ENCODE measurements at places on chromosomes 5 and 9. TPM values are rescaled to one million over a fixed set of nuclear protein-coding genes. Genes with fewer than 3 reads are reported as not detected.

GRCh38 chr5:141913560-141914198 lies 10.0 kb upstream of the DELE1 start:
- no peak for DNase-seq

- no peak for DNase-seq
Measured at GRCh38 chr5:132799392-132799791, 13.7 kb upstream of the SOWAHA start.

Gene FIBCD1
- 0.29 TPM for total RNA-seq

- no peak for DNase-seq
Measured at GRCh38 chr5:146840016-146840415, 38.5 kb downstream of the PPP2R2B start.

GRCh38 chr5:172147857-172148256 lies 40.2 kb downstream of the STK10 start:
- DNase-seq, result no peak

GRCh38 chr9:124846969-124847368 lies 6.3 kb upstream of the WDR38 start:
- DNase-seq, result no peak

DNA sequence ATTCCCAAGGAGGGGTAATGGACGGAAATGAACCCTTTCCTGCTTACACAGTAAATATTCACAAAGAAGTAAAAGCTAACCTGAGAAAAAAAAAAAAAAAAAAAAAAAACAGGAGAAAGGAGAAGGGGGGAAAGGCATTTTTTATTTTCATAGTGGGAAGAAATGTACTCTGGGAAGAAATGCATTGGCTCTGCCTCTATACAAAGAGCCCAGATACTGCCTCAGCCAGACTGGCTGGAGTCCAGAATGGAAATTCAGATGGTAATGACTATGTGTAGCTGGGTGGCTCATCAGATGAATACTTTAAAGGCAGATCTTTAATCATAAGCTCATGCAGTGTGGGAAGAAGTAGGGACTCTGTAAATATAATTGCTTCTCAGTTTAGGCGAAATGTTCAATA lies 124.9 kb upstream of the ZNF608 start:
- DNase-seq, result no peak

Gene SVEP1
- total RNA-seq, result 47.9 TPM

Gene STC2
- 0.26 TPM for total RNA-seq

Gene GALNT12
- not detected for total RNA-seq

Gene BAG1
- total RNA-seq, result 78.4 TPM

- no peak for DNase-seq
Measured at GRCh38 chr5:172598251-172599203, 42.5 kb upstream of the NEURL1B start.

Gene CTXN3
- total RNA-seq, result not detected

GRCh38 chr9:37229882-37230482 lies 109.6 kb downstream of the ZCCHC7 start:
- DNase-seq, result no peak

DNA sequence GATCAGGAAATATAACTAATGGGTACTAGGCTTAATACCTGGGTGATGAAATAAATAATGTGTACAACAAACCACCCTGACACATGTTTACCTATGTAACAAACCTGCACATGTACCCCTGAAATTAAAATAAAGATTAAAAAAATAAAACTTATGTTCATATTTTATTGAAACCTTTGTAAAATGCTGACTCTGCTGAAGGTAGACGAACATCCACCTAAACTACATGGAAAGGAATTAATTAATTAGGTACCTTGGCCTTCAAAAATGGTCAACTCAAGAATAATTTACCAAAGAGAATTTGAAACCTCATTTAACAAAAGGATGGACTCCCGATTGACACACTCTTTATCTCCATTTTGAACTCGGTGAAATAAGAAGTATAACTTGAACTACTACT lies 152.3 kb upstream of the OR13F1 start:
- DNase-seq, result no peak

Gene DBH
- not detected for total RNA-seq

DNA sequence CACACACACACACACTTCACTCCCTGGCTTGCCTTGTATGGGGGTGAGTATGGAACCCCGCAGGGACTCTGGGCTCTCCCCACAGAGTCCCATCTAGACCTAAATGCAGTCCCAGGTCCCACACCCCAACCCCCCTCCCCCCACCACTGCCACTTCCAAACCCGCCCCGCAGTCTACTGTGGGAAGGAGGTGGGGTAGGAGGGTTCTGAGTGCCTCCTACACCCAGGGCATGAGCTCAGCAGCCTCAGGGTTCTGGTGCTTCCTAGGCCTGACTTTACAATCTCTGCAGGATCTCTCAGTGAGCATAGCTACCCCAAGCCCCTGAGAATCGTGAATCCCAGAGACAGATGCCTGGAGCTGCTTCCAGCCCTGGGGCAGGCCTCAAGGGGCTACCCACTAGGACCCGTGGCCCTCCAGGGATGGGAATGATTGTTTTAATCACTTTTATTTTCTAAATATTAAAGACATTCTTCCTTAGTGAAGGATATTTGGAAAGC lies 1.5 kb upstream of the NACC2 start:
- no peak for DNase-seq

DNA sequence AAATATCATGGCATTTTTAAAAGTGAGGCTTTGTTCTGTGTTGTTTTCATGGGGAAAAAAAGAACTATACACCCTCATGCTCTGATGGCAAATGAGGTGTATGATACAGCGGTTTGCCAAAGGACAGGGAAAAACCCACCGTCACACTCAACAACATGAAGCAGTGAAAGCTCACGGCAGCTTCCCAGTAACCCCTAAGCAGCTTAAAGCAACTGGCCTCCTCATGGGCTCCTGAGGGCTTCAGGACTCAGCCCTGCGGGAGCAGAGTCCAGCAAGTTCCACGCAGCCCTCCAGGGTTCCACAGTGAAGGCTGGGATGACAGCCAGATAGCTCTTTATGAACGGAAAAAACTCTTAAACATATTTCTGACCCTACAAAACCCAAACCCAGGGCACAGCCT lies 12.9 kb downstream of the BARHL1 start:
- DNase-seq, result no peak

DNA sequence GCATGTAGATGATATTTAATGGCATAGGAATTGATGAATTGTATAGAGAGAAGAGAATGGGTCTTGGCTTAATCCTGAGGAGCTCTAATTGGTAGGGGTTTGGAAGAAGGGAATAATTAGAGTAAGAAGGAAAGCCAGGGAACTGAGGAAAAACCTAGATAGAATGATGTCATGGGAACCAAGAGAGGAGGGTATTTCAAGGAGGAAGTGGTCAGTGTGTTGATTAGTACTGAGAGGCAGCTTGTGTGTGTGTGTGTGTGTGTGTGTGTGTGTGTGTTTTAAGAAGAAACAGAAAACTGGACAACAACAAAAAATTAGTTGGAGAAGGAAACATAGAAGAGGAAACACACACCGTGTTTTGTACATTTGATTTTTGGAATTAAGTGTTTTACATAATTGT lies 42.8 kb downstream of the MAST4 start:
- no peak for DNase-seq

DNA sequence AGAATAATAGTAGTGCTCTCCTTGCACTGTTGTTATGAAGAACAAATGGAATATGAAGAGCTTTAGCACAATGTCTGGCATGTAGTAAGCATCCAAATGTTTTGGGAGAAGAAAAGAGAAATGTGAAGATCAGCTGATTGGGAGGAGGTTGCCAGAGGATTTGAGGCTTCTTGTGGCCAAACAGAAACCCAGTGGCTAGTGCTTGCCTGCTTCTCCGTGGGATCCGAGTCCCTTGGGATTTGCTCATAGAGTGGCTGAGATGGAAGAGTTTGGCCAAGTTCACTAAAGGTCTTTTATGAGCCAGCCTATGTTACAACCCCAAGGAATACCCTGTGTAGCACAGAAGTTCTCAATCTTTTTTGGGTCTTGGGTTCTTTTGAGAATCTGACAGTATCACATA lies 86.0 kb downstream of the ANGPTL2 start:
- no peak for DNase-seq

GRCh38 chr9:117093891-117094844 lies 320.7 kb downstream of the ASTN2 start:
- peak; percentile 56 for DNase-seq

GRCh38 chr5:89435347-89435746 lies 552.4 kb upstream of the MEF2C start:
- DNase-seq, result no peak

GRCh38 chr5:142506046-142506445 lies 179.8 kb downstream of the FGF1 start:
- no peak for DNase-seq

Gene CACNA1B
- total RNA-seq, result not detected

Gene CMYA5
- total RNA-seq, result 49.4 TPM

- no peak for DNase-seq
Measured at GRCh38 chr9:130225586-130225985, 40.0 kb upstream of the HMCN2 start.

Gene PKD2L2
- total RNA-seq, result not detected

Gene LECT2
- not detected for total RNA-seq

DNA sequence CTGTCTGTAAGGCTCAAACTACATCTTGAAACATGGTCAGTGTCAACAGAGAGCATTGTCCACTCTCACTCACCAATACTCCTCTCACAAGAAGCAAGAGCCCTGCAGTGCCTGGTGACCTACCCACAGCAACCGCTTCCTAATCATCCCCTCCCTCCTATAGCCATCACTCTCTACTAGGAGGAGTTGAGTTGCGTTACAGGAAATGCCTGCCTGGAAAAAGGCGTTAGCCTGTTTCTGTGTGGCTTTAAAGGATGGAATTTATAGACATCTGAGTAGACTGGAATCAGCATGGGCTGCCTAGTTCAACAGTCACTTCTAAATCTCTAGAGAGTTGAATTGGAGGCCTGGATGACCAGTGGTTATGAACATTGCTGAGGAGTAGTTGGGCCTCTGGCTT lies 108.3 kb upstream of the FER start:
- no peak for DNase-seq

DNA sequence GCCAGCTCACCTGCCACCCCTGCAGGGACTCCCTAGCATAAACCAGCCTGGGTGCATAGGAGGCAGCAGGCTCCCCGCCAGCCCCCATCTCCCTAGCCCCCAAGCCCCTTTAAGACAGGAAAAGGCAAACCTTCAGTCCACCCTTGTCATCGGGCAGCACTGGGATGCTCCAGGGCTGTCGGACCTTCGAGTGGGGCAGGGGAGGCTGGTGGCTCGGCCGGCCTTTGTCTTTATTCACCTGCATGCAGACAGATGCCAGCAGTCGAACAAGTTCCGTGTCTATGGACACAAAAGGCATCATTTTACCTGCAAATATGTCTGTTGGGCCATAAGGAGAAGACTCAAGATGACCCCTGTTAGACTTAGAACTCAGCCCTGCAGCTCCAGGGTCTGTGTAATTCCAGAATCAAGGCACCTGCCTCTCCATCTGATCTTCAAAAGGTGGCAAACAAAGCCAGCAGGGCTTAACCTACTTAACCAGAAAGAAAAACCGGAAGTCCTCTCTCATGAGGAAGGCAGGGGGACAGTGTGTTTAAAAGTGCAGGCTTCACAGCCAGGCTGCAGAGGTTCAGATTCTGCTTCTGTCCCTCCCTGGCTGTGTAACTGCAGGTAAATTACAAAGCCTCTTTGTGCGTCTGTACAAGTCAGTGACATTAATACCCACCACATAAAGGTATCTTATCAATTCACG lies 16.2 kb downstream of the ANKS6 start:
- no peak for DNase-seq

GRCh38 chr5:104793031-104793754 lies 1230.6 kb upstream of the NUDT12 start:
- DNase-seq, result no peak

DNA sequence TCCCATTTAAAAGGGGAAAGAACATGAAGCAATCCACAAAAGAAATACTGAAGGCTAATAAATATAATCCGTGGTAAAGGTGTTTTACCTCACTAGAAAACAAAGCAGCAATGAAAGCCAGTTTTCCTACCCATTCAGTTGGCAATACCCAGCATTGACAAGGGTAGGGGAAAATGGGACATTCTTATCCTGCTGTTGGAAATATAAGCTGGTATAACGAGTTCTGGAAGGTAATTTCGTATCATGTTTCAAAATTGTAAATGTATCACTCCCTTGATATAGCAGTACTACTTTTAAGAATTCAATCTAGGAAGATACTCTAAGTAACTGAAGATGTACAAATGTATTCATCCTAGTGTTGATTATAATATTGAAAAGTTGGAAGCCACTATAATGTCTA lies 22.9 kb upstream of the RALGPS1 start:
- DNase-seq, result no peak

DNA sequence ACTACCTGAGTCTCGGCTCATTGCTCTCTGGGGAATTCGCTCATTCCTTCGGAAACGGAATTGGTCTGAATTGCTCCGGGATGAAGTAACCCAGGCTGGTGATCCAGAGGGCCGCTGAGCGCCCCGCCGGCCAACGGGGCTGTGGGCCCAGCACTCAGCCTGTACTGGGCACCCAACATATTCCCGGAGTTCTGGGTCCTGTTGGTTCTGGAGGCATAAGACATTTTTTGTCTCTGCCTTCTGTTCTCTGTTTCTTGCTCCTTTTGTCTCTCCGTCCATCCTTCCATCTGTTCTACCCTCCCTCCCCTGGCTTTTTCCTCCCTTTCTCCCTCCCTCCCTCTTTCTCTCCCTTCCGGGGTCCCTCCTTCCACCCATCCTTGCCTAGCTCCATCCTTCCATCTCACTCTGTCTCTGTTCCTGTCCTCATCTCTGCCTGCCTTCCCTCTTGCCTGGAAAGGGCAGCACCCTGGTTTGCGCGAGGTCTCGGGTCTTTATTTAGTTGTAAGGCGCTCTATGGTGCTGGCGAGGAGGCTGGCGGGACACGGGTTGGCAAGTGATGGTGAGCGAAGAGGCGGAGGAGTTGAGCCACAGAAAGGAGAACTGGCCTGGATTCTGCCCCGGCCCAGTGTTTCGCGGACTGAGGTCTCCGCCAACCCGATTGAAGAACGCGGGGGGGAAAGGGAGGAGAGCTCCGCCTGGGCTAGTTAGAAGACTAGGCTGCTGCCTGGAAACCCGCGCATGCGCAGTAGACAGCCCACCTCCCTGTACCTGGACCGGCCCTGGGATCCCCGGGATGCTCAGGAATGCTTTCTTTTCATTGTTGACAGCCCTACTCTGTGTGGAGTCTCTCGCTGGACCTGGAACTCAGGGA lies 1468.0 kb downstream of the FOXD4L5 start:
- DNase-seq, result peak; percentile 34

DNA sequence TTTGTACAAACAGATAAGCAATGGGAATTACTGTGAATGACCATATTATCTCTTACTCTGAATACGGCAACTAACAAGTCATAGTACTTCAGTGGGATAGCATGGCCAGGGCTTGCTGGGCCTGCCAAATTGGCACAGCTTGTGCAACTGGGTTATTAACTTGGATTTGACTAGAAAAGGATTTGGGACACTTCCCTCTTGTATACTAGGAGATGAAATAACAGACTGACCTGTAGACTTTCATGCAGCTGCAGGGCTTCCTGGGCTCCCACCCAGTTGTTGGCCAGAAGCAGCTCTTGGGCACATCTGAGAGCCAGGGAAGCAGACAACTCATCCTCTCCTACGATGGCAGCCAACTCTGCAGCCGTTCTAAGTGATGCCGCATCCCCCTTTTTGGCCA lies 39.8 kb downstream of the CNOT8 start:
- no peak for DNase-seq

DNA sequence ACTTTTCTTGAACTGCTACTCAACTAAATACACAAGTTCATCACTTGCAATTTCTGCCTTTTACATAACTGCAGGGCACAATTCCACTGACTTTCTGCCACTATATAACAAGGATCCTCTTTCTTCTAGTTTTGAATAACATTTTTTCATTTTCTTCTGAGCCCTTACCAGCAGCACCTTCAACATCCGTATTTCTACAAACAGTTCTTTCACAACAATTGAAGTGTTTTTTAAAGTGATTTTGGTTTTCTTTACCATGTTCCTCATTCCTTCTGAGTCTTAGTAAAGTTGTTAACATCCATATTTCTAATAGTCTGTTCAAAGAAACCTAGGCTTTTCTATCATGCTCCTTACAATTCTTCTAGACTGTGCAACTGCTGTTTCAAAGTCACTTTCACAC lies 127.2 kb upstream of the PITX1 start:
- no peak for DNase-seq
